Activated CD8-positive, alpha-beta memory T cell treated with anti-CD3 and anti-CD28 coated beads, Interleukin-2, amount 50 U/mL, for 48 hours (primary cell): ENCODE measurements at places on chromosomes 13 and 19.

DNA sequence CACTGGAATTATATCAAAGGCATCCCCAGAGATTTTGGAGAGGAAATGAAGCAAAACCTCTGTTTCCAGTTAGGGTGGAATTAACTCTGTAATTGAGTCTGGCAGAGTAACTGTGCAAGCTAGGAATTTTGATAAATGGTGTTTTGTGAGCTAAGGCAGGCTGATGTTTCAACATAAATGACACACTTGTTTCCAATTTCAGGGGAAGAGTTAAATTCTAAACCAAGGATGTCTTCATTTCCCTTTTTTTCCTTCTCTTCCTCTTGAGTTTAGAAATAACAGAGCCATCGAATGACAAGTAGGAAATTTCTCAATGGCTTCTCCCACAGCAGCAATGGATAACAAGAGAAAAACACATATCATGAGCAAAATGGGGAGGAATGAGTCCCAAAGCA, 131.2 kb downstream of the IRS2 start:
- no peak for DNase-seq

DNA sequence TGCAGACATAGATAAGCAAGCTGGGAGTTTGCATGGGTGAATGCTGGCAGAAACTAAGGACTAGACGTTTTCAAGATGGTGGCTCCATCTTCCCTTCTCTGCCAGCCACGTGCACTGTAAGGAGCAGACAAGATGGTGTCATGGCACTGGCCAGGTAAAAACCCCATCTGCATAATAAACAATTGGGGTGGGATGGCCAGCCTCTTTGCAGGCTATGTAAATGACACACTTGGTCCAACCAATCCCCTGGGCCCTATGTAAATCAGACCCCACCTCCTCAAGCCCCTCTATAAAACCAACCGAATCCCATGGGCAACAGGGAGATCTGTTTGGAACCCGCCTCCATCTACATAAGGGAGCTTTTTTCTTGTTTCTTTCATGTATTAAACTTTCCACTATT, 2.4 kb upstream of the OR7A5 start:
- no peak for DNase-seq

DNA sequence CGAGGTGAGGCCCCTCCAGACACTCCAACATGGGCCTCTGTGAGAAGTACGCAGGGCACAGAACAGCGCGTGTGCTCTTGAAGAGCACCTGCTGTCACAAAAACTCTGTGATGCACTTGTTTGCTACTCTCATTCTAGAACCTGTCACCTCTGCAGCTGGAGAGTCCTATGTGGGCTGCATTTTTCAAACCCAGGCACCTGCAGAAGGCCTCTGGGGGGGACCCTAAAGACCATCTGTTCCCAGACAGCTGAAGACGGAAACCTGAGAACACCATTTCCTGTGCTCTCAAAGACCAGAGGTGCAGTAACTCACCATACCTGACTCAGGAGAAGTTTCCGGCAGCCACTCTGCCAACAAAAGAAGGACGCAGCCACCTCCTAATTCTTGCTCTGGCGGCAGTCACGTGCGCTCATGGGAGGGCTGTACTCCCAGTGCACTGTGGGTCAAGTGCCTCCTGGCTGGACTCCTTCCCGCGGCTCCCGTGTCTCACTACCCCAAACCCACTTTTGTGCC, 28.1 kb downstream of the RANBP3 start:
- DNase-seq, result peak; percentile 62

- DNase-seq, result no peak
Measured at GRCh38 chr19:52366414-52366824, 3.3 kb upstream of the ZNF880 start.

DNA sequence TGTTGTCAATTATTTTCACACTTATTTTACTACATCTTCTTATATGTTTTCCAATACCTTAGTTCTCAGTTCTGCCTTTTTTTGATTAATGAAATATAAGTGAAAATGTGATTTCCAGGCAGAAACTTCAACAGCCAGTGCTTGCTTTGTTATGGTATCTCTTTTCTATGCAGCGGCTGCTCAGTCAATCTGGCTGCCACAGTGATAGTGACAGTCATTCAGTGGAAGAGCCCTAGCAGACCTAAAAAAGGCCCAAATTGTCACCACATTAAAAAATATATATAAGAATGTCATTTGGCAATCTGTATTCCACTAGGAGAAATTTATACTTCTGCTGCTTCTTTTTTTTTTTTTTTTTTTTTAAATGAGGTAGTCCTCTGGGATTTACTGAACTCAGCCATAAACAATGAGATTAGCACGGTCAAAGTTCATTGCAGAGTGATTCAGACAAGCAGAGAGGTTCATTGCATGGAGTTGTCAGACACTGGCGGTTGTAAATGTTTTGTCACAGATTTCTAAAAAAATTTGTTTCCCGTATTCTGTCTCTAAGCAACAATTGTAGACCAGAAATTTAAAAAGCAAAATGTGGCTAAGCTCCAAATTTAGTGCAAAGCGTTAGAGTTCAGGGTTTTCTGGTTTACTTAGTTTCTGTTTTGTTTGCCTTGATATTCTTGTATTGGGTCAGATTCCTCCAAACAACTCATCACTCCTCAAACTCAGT, 94.7 kb upstream of the PRR20A start:
- no peak for DNase-seq

- DNase-seq, result no peak
Measured at GRCh38 chr13:75432045-75432444, 49.9 kb downstream of the TBC1D4 start.

DNA sequence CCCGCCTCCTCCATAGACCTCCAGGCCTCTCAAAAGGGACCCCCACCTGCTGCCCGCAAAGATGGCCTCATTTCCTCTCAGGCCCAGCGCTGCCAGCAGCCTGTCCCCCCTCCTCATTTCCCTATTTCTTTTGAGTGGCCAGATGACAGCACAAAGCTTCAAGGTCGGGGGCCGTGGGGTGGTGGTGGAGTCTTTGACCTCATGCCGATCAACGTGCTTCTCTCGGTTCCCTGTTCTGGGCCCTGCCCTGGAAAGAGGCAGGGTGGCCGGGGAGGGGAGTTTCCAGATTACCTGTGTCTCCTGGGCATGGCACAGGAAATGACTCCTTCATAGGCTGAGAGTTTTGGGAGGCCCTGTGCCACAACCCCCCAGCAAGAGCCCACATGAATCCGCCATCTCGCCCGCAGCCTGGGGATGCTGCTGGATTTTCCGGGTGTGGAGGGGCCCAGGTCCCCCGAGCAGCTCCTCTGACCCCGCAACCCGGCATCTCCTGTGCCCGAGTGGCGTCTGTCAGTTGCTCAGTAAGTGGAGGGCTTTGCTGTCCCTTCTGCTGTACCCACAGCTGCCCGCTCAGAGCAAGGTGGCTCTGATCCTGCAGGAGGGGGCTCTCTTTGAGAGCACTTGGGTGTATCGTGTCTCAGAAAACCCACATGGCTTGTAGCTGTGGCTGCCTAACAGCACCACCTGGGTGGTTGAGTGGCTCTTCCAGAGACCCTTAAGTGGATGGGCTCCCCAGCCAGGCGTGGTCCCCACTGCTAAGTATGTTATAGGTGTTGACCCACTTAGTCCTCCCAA, 139.4 kb downstream of the SIPA1L3 start:
- no peak for DNase-seq

DNA sequence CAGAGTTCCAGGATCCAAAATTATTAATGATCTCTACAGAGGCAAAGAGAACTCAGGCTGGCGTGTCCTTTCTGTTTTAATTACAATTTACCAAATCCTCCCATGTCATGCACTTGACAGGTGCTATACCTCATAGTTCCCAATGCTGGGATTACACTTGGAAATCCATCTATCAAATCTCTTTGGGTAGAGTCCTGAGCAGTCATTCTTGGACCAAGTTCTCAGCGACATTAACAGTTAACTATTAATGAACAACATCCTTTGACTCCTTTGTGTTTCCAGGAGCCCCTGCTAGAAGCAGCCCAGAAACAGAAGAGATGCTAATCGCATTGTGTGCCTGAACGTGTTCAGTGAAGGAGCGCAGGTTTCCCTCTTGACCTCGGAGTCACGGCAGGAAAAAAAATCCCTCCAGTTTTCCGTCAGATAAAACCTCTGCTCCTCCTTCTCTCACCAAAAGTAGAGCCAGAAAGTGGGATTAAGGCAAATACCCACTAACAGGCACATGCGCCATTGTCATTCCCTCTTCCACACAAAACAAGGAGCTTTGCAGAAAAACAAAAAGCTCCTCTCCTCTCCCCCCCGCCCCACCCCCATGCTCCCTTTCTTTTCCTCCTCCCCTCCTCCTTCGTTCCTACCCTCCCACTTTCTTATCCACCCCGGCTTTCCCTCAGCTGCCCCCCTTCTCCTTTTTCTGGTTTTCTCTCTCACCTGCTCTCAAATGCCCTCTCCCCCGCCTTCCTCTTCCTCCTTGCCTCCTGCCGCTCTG, 224.7 kb downstream of the ZIC5 start:
- no peak for DNase-seq

DNA sequence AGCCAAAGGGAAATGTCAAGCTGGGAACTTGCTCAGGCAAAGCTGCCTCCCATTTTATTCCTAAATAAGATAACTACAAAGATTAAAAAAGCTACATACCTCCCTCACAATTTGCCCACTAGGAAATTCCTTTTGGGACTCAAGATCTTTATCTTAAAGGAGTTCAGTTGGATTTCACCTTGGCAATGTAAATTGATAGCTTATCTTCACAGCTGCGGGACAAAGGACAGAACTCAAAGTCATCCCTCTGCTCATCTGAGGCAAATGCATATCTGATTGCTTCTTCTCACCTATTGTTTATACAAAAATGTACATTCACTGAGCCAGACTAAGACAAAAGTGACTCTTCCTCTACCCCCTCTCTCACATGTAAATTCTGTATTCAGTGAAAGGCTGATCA, 47.8 kb downstream of the FGF14 start:
- DNase-seq, result no peak

DNA sequence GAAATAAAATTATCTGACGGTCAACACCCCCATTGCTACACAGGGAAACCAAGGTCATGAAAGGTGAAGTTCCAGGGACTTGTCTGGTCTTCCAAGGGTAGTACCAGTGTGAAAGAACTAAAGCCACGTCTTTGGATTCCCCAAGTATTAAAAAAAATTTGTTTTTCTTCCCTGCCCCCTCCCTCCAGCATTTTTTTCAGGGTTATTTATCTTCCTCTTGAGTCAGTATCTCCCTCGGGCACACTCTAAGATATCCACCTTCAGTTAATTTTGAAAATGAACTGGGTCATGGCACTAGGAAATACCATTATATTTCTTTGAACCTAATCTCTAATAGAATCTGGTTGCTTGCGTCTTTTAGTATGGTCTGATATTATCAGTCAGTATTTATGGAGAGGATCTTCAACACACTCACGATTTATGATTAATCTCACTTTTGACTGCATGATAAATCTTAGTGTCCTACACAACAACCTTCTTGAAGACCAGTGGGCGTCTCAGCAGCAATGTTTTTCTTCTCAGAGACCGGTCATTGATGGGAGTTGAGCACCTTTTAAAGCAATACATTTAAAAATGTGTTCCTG, 9.1 kb downstream of the ATP8A2 start:
- no peak for DNase-seq

DNA sequence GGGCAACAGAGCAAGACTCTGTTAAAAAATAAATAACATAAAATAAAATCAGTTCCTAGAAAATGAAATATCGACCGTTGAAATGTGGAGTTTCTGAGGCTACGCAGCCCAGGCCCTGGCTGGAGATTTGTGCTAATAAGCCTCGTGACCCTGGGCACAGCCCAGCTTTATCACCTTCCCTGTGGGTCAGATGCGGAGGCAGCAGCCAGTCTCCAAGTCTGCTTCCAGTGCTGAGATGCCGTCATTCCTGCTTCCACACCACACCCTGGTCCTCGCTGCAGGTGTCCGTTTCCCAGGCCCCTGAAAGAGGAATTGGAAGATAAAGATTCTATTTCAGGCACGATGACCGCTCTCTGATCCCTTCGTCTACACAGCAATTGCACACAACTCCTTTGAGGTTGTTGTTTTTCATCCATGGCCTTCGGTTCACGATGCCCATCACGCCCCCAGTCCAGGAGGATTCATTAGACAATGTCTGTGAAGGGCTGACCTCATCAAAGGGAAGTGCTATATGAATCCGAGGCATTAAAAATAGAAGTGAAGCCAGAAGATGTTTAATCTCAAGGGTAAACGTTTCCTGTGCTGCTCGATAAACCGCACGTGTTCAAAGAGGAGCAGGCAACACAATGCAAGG, 48.3 kb upstream of the ATP11A start:
- DNase-seq, result no peak

GRCh38 chr13:64640002-64640401, 2590.1 kb downstream of the PCDH9 start:
- DNase-seq, result no peak

- DNase-seq, result peak; percentile 78
Measured at GRCh38 chr13:113489549-113490495, 689 bp downstream of the DCUN1D2 start.

GRCh38 chr19:661427-662196, 1.4 kb downstream of the RNF126 start:
- DNase-seq, result peak; percentile 76

- no peak for DNase-seq
Measured at GRCh38 chr13:99526549-99526948, 25.3 kb downstream of the TM9SF2 start.

DNA sequence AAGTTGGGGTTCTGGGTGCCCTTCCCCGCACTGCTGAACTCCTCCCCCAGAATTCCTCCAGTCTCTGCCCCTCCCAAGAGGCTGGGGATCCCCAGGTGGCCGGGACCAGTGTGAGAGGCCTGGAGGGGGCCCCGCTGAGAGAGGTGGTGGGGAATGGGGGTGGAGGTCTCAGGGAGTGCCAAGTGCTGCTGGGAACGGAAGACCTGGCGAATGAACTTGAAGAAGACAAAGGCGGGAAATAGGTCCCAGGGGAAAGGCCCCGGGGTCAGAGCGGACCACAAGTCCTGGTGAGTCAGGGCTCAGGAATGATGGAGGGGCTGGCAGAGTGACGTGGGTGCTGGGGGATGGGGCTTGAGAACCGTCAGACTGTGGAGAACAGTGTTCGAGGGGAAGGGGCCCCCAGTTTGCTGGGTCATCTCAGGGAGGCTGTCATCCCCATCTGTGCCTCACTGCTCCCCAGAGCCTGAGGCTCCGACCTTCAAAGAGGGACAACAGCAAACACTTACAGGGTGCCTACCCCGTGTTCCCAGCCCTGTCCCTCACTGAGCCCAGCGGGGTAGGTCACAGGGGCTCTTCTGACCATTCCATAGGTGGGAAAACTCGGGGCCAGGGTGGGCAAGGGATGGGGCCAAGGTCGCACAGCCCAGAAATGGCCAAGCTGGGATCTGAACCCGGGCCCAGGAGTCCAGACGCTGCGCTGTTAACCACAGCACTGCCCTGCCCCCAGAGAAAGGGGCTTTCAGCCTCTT, 16.0 kb upstream of the SEMA6B start:
- DNase-seq, result no peak

GRCh38 chr19:7968796-7969554, 25.5 kb upstream of the TIMM44 start:
- DNase-seq, result no peak
